WERI-Rb-1 (cell line): ENCODE measurements at places on chromosomes 7 and 10.
A peak's percentile ranks its signal among the peaks of the same experiment; 100 is the strongest.

DNA sequence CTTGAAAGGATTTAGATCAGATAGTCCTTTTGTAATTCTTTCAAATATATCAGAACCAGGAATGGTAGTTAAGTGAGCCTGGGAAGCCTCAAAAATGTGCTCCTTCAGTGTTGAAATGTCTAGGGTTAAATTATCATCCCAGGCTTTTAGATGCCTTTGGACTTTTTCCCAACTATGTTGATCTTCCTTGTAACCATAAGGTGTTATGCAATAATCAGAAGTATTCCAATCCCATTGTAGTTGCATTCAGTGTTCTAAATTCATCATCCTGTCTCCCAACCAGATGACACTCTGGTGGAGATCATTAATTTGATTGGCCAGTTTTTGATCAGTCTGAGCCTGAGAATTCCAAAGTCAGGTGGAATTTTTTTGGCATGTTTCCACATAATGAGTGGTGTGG lies 35.1 kb upstream of the AKR1C2 start:
- no peak for DNase-seq

GRCh38 chr7:44044315-44045225 lies at the start of gene DBNL:
TSS of gene DBNL (plus strand) at chr7:44044702. CDS start at chr7:44044738, 36 bp downstream.
- DNase-seq, result peak; percentile 96

GRCh38 chr7:12692479-12693259 lies 5.2 kb downstream of the ARL4A start:
- no peak for DNase-seq

DNA sequence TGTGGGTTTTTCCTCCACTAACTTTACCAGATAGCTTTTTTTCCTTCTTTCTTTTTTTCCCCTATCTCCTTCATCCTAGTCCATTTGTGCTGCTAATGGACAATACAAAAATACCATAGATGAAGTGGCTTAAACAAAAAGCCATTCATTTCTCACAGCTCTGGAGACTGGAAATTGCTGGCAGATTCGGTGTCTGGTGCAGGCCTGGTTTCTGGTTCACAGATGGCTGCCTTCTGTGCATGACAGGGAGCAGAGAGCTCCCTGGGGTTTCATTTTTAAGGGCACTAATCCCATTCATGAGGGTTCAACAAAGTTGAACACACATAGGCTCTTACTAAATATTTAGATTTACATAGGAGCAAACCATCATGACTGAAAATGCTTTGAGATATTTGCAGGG lies 467.4 kb downstream of the TYW1 start:
- DNase-seq, result no peak

DNA sequence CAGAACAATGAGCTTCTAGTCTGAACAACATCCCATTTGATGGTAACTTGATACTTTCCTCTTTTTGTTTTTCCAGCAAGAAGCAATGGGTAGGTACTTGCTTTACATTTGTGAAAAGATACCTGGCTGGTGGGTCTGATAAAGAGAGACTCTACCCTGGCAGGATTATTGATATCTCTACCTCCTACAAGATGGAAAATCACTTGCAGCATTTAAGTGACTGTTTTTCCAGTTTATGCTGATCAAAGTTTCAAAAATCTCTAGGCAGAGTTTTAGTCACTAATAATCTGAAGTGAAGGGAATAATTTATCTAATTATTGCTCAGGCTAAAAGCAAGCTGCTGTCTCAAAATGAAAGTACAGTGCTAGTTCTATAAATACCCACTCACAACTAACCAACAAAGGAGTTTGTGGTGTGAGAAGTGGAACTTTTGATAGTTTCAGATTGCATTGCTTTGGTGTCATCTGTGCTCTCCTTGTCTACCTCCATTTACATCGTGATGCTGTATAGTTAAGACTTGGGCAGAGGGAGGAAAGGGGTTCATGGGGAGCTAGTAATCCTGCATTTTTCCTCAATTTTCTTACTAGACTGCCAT lies 86.0 kb upstream of the ANKRD1 start:
- DNase-seq, result no peak

GRCh38 chr7:157637216-157637949 lies 300.6 kb downstream of the DNAJB6 start:
- DNase-seq, result no peak

- DNase-seq, result no peak
Observed at GRCh38 chr7:45662540-45663166, 88.5 kb downstream of the ADCY1 start.

DNA sequence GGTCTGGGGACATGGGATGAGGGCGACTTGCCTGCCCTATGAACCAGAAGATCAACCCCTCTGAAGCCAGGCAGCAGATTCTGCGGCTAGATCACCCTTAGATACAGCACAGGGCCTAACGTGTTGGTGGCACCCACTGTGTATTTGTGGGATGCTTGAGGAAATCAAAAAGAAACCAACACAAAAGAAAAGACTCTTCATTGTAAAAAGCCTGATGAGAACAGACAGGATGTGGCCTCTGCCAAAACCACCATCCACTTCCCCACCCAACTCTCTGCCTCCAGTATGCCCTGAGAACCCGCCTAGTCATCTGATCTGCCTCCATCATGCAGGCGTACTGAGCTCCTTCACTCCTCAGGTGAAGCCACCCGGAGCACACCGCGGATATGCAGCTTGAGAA lies 97.2 kb upstream of the INSYN2A start:
- DNase-seq, result no peak

DNA sequence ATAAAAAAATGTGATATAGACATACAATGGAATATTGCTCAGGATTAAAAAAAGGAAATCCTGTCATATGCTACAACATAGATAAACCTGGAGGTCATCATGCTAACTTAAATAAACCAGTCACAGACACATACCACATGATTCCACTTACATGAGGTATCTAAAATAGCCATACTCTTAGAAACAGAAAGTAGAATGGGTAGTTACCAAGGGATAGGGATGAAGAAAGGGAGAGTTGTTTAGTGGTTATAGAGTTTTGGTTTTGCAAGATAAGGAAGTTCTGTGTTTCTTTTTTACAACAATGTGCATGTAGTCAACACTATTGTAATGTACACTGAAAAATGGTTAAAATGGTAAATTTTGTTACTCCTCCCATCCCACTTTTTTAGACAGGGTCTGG lies 30.5 kb downstream of the BICC1 start:
- no peak for DNase-seq

- DNase-seq, result no peak
Observed at GRCh38 chr7:132652507-132652906, 76.2 kb upstream of the PLXNA4 start.

DNA sequence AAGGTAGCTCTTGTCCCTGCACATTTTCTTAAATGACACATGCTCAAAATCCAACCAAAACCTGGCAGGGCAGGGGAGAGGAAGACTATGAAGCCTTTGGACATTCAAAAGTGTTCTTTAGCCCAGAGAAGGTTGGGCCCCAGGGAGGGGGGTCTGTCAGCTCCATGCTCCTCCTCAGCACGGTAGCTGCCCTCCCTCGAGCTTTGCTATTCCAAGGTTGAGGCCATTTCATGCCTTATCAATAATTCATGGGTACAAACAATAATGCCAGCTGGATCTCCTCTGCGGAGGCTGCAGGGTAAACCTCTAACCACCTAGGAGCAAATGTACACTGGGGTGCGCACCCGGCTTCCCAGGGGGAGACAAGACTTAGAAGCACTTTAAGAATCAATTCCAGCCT lies 61.5 kb downstream of the SLIT1 start:
- no peak for DNase-seq

- DNase-seq, result no peak
Observed at GRCh38 chr10:122241836-122242235, 29.3 kb upstream of the BTBD16 start.
